ENCODE measurements at places on chromosomes 4 and X. TPM values are rescaled to one million over a fixed set of nuclear protein-coding genes. Genes with fewer than 3 reads are reported as not detected.

DNA sequence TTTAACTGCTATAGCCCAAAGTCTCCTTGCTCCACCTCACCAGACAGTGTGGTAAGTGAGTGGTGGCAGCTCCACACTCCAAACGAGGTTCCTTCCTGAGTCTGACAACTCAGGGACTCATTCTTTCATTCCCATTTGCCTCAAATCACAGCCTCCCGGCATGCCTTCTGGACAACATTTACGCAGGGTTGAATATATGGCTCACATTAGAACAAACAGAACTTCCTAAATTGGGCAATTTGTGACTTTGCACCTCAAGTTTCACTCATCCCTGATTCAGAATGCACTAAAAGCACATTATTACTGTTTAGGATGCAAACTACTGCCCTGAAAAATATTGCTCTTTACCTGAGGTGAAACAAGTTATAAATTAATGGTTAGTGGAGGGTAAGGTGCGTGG, 224.6 kb upstream of the PPARGC1A start:
- no peak for DNase-seq

GRCh38 chrX:9560219-9560618, 95.4 kb downstream of the TBL1X start:
- no peak for DNase-seq

DNA sequence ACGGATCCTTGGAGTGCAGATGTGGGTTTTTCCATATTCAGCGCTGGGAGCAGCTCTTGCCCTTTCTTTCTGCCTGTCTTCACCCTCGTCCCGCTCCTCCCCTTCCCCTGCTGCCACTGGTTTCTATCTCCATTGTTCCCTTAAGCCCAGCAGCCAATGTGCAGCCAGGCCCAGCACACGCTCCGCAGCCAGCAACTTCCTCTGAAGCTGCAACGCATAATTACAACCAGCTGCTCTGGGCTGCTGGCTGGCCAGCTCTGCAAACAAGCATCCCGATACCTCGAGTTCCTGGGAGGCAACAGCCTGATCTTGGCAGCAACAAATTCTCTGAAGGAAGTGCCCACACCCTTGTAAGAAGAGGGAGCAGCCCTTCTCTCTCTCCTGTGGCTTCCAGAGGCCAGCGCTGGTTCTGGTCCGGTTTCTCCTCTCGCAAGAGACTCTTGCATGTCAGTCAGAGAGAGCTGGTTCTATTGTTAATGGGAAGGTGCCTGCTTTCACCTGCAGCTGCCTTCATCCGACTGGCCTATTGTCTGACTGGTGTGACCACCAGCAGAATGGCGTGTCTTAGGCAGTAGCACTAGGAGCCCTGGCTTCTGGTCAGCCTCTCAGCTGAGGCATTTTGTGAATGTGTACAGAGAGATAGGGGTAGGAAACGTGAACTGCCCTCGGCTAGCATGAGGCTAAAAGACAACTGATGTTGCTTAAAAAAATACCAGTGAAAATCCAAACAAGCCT, 83.8 kb upstream of the MAML3 start:
- no peak for DNase-seq

- no peak for DNase-seq
Measured at GRCh38 chrX:17475449-17476217, 100.6 kb downstream of the NHS start.

- no peak for DNase-seq
Measured at GRCh38 chr4:137122876-137123275, 409.4 kb downstream of the PCDH18 start.

DNA sequence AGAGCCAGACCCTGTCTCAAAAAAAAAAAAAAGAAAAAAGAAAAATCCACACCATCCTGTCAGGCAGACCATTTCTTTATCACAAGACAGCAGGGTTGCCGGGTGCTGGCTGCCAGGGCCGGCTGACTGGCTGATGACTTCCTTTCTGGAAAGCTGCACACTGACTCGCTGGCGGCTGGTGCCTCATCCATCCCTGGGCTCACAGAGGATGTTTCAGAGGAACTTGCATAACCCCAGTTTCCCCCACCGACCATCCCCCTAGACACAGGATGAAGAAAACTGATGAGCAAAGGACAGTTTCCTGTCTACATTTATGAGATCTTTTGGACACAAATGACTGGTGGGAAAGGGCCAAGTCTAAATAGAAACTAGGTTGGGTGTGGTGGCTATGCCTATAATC, 14.1 kb downstream of the HPSE start:
- DNase-seq: no peak

DNA sequence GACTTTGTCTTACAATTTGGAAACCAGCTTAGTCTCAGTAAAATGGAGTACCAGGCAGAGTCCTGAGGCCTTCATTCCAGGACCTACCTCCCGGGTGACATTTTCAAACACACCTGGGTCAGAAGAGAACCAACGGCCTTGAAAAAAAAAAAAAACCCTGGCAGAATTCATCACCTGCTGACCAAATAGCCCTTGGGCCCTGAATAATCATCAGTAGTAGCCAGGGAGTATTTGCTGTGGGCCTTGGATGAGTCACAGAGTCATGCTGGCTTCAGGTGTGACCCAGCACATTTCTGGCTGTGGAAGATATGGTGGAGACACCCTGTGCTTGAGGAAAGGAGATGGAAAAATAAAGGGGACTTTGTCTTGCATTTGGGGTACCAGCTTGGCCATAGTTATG, 92.2 kb downstream of the LPAR4 start:
- DNase-seq: no peak

GRCh38 chr4:175127314-175127713, 209.2 kb downstream of the ADAM29 start:
- DNase-seq: no peak

GRCh38 chrX:17471121-17471520, 96.1 kb downstream of the NHS start:
- no peak for DNase-seq

- DNase-seq: no peak
Measured at GRCh38 chrX:20427173-20427770, 160.6 kb upstream of the RPS6KA3 start.

GRCh38 chr4:4849106-4849505, 10.4 kb upstream of the MSX1 start:
- DNase-seq: no peak

GRCh38 chr4:4481399-4481994, 60.4 kb downstream of the STX18 start:
- DNase-seq: no peak

- DNase-seq: no peak
Measured at GRCh38 chrX:40784516-40785151, 49.3 kb upstream of the MED14 start.

- no peak for DNase-seq
Measured at GRCh38 chrX:39322496-39322895, 521.2 kb downstream of the MID1IP1 start.

GRCh38 chr4:142100941-142101340, 464.6 kb downstream of the IL15 start:
- DNase-seq: no peak

GRCh38 chr4:121800638-121800960, 524 bp upstream of the EXOSC9 start:
- DNase-seq: no peak

GRCh38 chr4:40502934-40503333, 126.7 kb downstream of the RBM47 start:
- no peak for DNase-seq

- no peak for DNase-seq
Measured at GRCh38 chrX:36583674-36584073, 424.5 kb upstream of the FAM47C start.

The NWD2 gene
- polyA plus RNA-seq: 0.15 TPM

The XKRX gene
- polyA plus RNA-seq: 0.31 TPM

The MTTP gene
- polyA plus RNA-seq: 14.8 TPM

The DDX53 gene
- polyA plus RNA-seq: not detected

The GASK1B gene
- 36.1 TPM for polyA plus RNA-seq

The BEND4 gene
- 1.5 TPM for polyA plus RNA-seq

The HDAC8 gene
- 36.4 TPM for polyA plus RNA-seq
